ENCODE measurements at places on chromosomes 2 and 18.

- no peak for DNase-seq
Observed at GRCh38 chr2:180657054-180657453, 323.4 kb upstream of the UBE2E3 start.

GRCh38 chr2:208565690-208566416, 159.3 kb downstream of the PTH2R start:
- DNase-seq: no peak

- no peak for DNase-seq
Observed at GRCh38 chr2:79585701-79586433, 73.0 kb downstream of the CTNNA2 start.

DNA sequence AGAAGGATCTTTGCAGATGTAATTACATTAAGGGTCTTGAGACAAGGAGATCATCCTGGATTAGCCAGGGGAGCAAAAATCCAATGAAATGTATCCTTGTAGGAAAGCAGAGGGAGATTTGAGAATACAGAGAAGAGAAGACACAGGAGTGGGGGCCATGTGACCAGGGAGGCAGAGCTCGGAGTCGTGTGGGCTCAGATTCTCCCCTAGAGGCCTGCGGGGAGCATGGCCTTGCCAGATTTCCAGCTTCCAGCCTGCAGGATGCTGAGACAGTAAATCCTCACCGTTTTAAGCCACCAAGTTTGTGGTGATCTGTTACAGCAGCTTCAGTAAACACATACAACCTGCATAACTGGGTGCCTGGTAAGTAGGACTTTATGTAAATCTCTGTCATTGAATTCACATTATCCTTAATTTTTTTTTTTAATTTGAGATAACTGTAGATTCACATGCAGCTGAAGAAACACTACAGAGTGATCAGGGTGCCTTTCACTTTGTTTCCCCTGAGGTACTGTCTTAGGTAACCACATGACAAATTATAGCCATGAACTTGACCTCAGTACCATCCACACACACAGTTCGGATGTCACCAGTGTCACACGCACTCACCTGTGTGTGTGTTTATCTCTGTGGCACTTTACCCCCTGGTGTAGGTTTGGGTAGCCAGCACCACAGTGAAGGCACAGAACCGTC, 138.4 kb upstream of the HDAC4 start:
- DNase-seq: no peak

- no peak for DNase-seq
Observed at GRCh38 chr2:105883911-105884694, 139.4 kb downstream of the NCK2 start.

- DNase-seq: no peak
Observed at GRCh38 chr2:1222056-1222455, 191.2 kb upstream of the TPO start.

DNA sequence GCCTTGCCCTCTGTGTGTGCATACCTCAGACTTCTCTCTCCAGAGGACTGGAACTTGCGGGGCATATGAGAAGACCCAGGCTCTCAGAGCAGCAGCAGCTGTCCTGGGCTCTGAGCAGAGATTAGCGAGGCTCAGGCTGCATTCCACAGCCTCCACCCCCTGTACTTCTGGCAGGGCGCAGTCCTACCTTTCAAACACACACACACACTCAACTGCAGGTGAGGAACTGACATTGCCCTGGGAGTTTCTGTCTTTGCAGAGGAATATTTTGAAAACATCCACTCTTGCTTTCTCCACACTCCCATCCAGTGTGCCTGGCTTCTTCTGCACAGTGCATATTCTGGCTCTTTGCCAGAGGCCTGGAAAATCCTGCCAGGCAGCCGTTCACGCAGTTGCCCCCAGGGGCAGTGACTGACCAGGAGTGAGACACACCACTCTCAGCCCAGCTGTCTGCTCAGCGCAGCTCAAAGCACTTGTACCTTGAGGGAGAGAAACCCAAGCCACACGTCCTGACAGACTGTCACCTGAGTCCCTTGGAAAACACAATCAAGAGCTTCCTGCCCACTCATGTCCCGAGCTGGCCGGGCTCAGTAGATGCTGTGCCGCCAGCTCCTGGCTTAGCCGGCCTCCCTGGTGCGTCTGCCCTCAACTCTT, 460.8 kb downstream of the RNF144A start:
- no peak for DNase-seq

- DNase-seq: no peak
Observed at GRCh38 chr18:50726960-50727589, 92.7 kb downstream of the MRO start.

- DNase-seq: no peak
Observed at GRCh38 chr2:506451-506850, 170.8 kb downstream of the TMEM18 start.

DNA sequence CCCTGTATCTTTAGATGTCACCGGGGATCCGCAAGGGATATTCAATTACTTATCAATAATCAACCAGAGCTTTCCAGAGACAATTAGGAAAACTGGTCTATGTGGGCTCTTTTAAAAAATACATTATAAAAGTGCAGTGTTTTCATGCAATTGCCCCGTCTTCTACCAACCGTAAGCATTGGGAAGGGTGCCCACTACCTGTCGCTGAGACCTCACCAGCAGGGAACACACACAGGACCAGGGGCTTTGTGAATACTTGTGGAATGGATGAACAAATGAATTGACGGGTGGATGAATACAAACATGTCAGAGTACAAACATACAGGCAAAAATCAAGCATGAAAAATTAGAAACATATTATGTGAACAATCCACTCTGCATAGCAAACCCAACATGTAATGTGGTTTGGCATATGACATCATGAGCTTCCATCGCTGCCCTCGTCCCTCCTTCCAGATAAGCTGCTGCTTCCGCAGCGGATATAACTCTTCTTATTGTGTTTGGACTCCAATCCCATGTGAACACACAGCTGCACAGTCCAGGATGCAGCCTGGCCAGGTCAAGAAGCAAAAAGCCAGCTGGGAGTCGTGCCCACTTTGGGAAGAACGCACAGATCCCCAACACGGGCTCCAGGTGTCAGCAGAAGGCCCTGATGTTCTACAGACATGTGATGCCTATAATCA, 5.3 kb downstream of the FHL2 start:
- DNase-seq: no peak

DNA sequence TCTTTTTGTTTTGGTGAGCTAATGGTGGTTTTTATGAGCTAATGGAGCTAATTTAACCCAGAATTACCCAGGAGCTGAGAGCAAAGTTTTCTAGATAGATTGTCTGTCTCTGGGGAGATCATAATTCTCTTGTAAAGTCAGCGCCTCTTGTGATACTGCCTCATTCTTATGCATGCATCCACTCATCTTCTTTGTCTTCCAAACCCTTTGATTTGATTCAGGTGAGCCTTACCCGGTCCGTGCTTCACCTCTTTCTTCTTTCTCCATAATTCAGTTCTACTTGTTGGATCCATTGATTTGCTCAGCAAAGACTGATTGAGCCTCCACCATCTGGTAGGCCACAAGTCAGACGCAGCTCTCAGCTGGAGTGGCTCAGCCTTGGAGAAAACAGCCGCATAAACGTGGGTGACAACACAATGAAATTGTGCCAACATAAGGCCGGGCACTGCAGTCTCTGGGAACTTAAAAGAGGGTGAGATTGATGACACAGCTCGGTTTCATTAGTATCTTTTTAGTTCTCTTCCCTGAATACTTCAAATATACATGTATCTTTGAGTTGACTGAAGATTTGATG, 158.5 kb upstream of the SH3BP4 start:
- no peak for DNase-seq

- no peak for DNase-seq
Observed at GRCh38 chr18:73258375-73259087, 390.7 kb upstream of the NETO1 start.

GRCh38 chr2:233572468-233572867, 5.9 kb upstream of the USP40 start:
- no peak for DNase-seq

GRCh38 chr2:211724933-211725332, 813.7 kb downstream of the ERBB4 start:
- no peak for DNase-seq

DNA sequence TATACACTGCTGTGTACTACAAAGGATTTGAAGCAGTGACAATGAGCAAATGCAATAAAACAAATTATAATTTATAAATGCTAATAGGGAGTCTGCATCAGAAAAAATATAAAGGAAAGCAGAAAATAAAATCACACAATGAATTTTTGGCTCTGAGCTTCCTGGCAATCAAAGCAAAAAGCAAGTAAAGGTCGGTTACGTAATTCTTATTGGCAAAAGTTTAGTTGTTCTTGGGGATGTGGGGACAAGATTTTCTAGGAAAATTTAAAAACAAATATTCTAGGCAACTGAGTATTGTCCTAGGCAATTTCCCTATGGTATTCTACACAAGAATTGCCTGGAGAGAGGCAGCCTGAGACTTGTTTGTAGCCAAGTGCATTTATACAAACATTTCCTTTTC, 1.8 kb downstream of the ORC2 start:
- DNase-seq: no peak

GRCh38 chr2:77185052-77185451, 337.1 kb downstream of the LRRTM4 start:
- no peak for DNase-seq

Data from activated CD8-positive, alpha-beta memory T cell treated with anti-CD3 and anti-CD28 coated beads for 24 hours (primary cell).